ENCODE measurements at places on chromosomes 13 and 19.

DNA sequence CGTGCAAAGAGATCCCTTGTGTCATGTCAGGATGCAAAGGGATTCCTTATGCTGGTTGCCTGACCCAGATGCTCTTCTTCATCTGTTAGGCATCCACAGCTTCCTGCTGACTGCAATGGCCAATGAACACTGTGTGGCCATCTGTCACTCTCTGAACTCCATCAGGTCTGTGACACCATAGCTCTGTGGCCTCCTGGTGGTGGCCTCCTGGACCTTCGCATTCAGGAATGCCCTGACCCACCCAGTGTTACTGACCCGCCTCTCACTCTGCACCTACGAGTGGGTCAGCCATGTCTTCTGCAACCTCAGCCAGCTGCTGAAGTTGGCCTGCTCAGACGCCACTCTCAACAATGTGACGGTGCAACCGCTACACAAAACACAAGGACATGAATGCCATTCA lies 23.9 kb upstream of the TPM4 start:
- no peak for DNase-seq

DNA sequence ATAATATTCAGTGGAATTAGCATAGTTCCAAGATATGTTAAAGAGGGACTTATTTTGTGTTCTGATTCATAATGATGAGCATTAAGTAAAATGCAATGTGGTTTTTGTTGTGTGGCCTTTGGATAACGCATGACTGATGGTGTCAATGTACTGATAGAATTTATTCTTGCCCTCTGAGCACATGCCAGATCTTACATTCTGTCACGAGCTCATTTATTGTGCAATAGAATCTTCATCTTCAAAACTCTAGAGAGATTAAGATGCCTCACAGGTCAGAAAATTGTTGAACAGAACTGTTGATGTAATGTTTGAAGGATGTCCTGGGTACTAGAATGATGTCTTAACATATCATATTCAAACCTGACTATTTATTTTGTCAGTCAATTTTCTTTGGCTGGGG lies 148.0 kb upstream of the HTR2A start:
- DNase-seq = no peak

DNA sequence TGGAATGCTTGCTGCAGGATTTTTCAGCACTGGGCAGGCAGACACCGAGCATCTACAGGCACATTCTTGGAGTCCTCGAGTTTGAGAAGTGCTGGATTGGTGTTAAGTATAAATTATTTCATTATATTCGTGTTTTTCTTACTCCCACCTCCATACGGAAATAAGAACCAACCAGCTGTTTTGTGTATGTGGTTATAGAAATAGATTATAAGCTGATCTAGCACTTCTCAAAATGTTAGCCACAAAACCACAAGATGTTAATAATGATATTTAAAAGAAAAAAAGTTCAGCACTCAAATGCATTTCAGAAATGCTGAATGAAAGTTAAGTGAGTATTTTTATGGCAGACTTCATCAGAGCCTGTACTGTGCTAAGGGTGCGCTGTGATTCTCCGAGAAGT lies 24.0 kb upstream of the TEX29 start:
- no peak for DNase-seq

DNA sequence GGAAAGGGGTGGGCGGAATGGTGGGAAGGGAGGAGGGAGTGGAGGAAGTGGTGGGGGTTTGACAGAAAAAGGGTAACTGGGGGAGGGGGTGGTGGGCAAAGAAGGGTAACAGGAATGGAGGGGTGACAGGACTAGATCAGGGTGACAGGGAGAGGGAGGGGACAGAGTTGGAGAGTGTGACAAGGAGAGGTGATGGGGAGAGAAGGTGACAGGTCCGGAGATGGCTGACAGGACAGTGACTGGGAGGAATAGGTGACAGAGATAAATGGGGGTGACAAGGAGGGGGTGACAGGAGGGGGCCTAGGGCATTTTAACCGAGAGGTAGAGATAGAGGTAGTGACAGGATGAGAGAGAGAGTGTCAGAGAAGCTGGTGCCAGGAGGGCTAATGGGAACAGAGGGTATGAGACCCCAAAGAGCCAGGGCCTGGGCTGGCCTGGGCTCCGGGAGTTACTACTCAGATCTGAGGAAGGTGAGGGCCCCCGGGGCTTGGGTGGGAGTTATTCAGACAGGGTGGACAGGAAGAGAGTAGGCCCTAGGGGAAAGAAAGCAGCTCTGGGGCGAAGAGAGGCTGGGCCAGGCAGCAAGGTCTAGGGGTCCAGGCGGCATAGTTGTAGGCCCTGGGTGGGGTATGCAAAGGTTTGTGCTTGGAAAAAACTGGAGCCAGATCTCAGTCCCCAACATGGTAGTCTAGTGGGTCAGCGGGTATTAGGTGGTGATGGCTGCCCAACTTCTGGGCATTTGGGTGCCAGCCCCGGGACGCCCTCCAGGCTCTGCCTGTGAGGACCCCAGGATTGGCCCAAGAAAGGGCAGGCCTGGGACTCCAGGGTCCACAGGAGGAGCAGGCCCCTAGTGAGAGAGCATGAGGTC lies 660 bp downstream of the CIC start:
- no peak for DNase-seq

DNA sequence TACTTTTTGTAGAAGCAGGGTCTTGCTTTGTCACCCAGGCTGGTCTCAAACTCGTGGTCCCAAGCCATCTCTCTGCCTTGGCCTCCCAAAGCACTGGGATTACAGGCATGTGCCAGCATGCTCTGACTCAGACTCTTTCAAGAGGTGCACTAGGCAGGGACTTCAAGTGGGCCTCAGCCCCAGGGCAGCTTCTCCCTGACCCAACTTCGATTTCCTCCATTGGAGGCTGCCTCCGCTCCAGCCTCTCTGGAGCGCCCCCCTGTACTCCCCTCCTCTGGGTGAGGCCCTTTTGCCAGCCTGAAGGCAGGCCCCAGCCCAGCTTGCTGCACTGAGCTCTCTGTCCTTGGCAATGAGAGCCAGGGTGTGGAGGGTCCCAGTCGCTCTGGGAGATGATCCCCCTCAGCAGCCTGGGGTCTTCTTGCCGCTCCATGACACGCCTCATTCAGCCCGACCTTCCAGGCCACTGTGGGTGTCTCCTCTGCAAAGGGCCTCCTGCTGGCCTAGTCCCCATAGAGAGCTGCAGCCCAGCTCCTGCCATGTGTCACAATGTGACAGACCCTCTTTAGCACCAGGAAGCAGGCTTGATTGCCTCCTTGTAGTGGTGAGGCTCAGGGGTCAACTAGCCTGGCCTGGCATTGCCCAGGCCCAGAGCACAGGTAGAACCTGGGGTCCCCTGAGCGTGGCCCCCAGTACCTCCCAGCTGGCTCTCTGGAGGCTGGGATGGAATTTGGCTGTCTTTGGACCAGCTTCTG lies 16.4 kb downstream of the CARM1 start:
- DNase-seq = no peak

DNA sequence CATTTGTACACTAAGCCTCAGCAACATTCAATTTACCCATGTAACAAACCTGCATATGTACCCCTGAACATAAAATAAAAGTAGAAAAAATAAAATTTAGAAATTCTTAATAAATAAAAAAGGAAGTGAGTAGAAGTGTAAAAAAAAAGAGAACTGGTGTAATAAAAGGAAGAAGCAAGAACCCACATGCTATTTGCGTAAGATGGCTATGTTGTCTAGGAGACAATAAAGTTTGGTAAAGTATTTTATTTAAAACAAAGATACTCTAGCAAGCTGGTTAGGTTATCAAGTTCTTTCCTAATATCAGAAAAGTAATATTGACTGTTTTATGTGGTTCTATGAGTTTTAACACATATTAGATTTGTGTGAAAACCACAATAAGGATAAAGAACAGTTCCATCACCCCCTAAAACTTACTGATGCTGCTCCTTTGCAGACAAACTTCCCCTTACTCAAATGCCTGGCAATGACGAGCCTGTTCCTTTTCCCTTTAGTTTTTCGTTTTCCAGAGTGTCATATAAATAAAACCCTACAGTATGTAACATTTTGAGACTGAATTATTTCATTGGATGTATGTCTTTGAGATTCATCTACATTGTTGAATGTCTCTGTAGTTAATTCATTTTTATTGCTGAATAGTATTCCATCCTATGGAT lies 98.9 kb downstream of the TNFSF13B start:
- DNase-seq = no peak

- no peak for DNase-seq
Measured at GRCh38 chr13:32320528-32320927, 5.2 kb downstream of the BRCA2 start.

- no peak for DNase-seq
Measured at GRCh38 chr13:71758828-71759227, 108.2 kb downstream of the DACH1 start.

DNA sequence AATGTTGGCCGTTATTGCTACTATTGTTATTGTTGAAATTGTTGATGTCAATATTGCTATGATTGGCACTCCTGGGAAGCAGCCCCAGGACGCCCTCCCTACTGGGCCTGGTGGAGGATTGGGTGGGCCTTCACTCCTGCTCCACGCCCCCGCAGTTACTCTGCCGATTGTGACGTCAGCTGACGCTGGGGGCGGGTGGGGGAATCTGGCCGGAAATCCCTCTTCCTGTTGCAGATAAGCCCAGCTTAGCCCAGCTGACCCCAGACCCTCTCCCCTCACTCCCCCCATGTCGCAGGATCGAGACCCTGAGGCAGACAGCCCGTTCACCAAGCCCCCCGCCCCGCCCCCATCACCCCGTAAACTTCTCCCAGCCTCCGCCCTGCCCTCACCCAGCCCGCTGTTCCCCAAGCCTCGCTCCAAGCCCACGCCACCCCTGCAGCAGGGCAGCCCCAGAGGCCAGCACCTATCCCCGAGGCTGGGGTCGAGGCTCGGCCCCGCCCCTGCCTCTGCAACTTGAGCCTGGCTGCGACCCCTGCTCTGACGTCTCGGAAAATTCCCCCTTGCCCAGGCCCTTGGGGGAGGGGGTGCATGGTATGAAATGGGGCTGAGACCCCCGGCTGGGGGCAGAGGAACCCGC lies at the start of gene ETV2:
Gene ETV2 (plus strand): TSS at position 231 of the 637 bp plus-strand sequence. CDS start 716 bp downstream, outside the sequence.
- DNase-seq = peak; percentile 22

GRCh38 chr13:87536499-87536898 lies 134.7 kb upstream of the SLITRK5 start:
- no peak for DNase-seq

GRCh38 chr19:33527125-33527524 lies 5.5 kb upstream of the PEPD start:
- no peak for DNase-seq

- DNase-seq = no peak
Measured at GRCh38 chr19:5407356-5407755, 47.9 kb upstream of the ZNRF4 start.

DNA sequence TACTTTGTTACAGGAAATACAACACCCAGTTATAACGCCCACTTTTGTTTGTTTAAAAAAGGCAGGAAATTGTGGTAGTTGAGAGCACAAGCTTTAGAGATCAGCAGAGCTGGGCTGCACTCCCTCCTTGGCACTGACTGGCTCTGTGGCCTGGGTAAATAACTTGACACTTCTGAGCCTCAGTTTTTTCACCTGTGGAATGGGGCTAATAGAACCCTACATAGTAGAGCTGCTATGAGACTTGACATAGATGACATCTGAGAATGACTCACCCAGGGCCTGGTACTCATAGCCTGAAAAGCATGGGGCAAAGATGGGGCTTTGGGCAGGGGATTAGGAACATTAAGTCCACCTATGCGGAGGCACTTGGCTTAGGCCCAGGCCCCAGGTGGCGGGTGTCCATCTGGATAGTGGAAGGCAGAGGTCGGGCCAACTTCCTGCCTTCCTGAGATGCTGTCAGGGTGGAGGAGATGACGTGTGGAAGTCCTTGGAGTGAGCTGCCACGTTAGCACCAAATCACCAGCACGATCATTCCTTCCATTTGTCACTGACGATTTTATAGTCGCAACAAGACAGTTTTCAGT lies 159.1 kb downstream of the KATNAL1 start:
- peak; percentile 11 for DNase-seq

GRCh38 chr13:102517959-102518358 lies 78.8 kb upstream of the TPP2 start:
- no peak for DNase-seq

DNA sequence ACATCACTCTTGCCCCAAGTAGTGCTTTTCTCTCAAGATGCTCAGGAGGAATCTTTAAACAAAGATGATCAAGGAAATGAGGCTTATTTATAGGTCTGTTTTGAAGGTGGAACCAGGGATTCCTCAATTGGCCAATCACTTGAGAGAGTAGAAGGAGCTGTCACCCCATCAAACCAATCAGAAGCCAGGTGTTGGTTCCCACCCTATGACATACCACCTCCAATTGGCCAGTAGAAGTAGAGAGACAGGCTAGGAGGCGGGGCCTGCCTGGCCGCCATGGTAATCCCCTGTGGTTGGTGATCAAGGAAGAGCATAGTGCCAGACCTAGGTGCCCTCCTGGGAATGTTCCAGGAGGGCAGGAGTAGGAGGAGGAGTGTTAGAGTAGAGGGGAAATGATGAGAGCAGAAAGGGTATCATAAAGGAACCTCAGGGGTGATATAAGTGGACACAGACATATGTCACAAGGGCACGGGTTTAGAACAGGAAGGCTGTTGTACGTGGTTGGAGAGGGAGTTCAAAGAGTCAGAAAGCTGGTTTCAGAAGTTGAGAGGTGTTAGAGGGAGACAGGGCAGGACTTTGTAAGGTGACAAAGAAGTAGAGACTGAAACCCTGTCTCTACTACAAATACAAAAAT lies 10.5 kb downstream of the PMIS2 start:
- DNase-seq = no peak

DNA sequence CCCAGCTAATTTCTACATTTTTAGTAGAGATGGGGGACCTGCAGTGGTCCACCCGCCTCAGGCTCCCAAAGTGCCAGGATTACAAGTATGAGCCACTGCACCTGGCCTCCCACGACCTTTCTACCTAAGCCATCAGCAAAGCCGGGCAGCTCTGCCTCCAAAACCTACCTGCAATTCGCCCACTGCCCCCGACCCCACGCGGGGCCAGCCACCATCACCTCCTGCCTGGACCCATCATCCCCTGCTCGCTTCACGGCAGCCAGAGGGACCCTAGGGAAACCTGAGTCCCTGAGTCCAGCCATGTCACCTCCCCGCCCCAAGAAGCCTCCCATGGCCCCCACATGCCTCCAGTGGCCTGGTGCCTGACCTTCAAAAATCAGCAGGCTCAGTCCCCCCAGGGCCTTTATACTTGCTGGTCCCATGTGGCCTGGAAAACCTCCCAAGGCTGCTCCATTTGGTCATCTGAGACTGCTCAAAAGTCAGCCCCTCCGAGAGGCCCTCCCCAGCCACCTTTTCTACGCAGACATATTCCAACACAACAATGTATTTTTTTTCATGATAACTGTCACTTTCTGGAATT lies 12.1 kb downstream of the ERCC2 start:
- DNase-seq = no peak

DNA sequence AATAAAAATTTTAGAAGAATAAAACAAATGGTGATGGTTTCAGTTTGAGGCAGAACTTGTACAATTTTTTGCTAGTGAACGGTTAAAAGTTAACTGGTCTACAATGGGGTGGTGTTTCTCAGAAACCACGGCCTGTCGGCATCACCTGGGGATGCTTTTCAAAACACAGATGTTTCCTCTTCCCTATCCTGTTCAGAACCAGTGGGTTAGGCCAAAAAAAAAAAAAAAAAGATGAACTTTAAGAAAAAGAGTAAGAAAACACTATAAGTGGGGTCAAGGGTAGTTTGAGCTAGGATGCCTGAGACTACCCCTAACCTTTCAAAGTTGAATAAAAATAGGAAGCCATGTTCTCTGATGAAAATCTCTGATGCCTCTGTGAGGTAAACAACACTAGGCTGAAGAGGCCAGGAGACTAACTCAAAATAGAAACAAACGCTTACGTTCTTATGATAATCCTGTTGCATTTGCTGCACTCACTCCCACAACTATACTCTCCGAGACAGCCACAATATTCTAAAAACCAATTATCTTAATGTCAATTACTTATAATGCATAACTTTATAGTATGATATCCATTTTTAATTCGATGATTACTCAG lies 3.3 kb downstream of the MTIF3 start:
- no peak for DNase-seq

GRCh38 chr19:49468746-49469447 lies 5.1 kb upstream of the FLT3LG start:
- DNase-seq = peak; percentile 66
